Cardiac muscle cell (in vitro differentiated cells and primary cell): ENCODE measurements at places on chromosomes 4 and X. TPM values are rescaled to one million over a fixed set of nuclear protein-coding genes. Genes with fewer than 3 reads are reported as not detected.

DNA sequence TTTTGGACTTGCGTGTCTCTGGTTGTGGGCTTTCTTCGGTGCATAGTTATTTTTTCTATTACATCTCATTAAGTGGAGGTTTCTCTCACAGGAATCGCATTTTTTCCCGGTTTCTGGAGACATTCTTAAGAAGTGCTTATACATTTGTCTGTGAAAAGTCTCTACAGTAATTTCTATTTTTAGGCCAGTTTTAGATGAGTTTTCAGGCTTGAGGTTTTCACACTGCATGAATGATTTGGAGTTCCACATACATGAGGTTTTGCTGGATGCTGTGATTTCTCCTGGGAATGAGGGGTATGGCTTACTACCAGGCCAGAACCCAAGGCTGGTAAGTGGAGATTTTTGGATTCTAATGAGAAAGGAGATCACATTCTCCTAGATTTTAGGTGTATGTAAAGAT, 422.6 kb upstream of the SLIT2 start:
- no peaks in the 10 kb centered on the region for H3K4me1 ChIP-seq
- DNase-seq: no peak
- no peak overlapping the region for H3K4me3 ChIP-seq
- no peaks in the 10 kb centered on the region for H3K36me3 ChIP-seq
- no peaks in the 10 kb centered on the region for H3K27me3 ChIP-seq

DNA sequence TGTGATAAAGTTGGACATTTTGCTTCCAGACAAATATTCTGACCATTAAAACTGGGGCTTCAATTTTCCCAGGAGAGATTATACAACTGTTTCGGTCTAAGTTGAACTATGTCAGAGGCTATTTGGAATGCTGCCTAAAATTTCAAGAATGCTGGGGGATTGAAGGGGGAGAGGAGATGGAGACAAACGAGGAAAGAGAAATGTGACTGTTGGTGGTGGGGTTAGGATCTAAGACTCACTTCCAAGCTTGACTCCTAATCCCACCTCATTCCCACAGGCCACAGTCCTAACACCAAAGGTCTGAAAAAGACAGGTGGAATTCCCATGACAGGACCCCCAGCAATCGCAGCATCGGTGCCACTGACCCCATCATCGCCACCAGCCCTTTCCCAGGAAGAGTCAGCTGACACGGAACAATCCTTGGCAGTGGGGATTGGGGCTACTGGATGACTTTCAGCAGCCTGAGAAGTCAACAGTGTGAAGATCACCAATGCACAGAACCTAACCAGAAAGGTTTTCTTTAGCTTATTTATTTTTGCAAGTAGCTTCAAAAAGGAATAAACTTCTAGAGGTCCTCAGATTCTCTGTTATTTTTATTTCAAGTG, 74.0 kb upstream of the PRSS48 start:
- no peaks in the 10 kb centered on the region for H3K36me3 ChIP-seq
- H3K27ac ChIP-seq: peak overlapping the region; percentile 81
- peak; percentile 81 for DNase-seq
- peaks cover 46% of the 10 kb centered on the region for H3K4me1 ChIP-seq

The SLC25A53 gene
- total RNA-seq: 8.7 and 15.2 TPM in 2 replicates

GRCh38 chr4:8405516-8405875, 35.0 kb downstream of the ACOX3 start:
- H3K27ac ChIP-seq: no peak overlapping the region
- no peaks in the 10 kb centered on the region for H3K4me1 ChIP-seq
- peaks cover 9% of the 10 kb centered on the region for H3K36me3 ChIP-seq

The HSFX1 gene
- 4.0 and 5.2 TPM in 2 replicates for total RNA-seq
